ENCODE measurements at places on chromosomes 1 and 21.

GRCh38 chr1:93965256-93965655 lies 56.0 kb upstream of the GCLM start:
- DNase-seq = no peak

DNA sequence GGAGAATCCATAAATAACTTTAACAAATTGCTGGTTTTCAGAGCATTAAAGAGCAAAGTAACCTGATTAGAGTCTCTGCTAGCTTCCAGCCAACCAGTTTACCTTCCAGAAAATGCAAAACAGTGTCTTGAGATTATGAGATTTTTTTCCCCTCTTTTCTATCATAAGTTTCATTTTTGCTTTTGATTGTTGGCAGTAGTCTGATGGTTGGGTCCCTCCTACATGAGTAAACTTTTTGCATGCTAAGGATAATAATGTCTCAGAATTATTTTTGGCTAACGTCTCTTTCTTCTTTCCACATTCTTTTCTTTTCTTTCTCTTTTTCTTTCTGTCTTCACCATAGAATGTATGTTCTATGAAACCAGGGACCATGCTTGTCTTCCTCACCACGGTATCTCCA lies 6.3 kb upstream of the ADAMTS5 start:
- no peak for DNase-seq

DNA sequence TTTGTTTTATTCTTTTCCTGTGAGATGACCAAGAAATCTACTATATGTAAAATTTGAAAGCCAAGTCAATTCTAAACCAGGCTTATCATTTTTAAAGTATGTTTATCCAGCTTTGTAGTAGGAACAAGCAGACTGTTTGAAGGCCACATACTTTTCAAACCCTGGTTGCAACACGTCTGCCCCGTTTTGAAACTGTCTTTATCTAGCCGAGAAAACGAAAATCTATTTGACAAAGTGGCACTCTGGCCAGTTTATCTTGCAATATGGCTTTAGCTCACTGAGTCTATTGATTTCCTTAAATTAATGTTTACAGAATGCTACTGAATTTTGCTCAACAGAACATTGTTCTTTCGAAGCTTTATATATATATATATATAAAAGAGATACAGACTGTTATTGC lies 39.7 kb downstream of the PROX1 start:
- DNase-seq = no peak

GRCh38 chr1:177045151-177045550 lies 119.4 kb downstream of the ASTN1 start:
- DNase-seq = no peak

- DNase-seq = no peak
Observed at GRCh38 chr1:18923756-18924211, 21.4 kb upstream of the ALDH4A1 start.

- peak; percentile 87 for DNase-seq
Observed at GRCh38 chr21:45643021-45643980, at the start of gene PCBP3. PCBP3 (plus strand) TSS chr21:45643725; CDS start chr21:45850086, 206,361 bp downstream.

GRCh38 chr1:225691861-225692516 lies 39.1 kb upstream of the ENAH start:
- DNase-seq = peak; percentile 90

GRCh38 chr21:15121655-15122120 lies 56.9 kb upstream of the NRIP1 start:
- DNase-seq = peak; percentile 55

- no peak for DNase-seq
Observed at GRCh38 chr1:173418107-173418985, 58.8 kb upstream of the PRDX6 start.

DNA sequence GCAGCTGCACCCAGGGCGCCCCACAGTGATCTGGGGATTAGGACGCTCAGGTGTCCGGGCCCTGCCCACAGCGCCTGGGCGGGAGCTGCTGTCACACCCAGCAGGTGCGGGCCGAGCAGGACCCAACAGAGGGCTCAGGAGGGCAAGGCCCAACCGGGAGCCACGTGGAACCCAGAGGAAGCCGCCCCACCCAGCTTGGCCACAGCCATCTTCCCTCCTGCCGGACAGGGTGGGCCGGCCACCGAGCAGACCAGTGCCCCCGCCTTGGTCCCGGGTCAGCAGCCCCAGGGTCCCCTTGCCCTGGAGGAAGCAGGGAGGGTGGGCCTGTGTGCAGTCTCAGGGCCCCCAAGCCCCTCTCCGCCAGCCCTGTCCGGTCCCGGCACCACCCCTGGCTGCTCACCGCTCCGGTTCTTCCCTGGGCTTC lies 6.3 kb upstream of the TTLL10 start:
- no peak for DNase-seq

DNA sequence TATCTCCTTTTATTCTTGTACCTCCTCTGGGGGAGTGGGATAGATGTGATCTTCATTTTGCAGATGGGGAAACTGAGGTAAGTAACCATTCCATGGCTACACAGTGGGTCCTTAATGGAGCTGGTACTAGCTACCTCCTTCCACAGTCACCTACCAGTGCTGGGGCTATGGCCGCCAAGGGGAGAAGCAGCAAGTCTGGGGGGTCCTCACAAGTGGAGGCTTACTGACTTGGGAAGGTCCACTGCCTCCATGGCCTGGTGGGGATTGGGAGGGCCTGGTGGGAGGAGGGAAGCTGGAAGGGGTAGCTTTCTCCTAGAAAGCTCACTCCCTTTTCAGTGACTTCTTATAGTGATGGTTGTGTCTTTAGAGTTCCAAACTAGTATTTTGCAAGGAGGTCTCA lies 5.9 kb upstream of the FOXO6 start:
- DNase-seq = no peak

- peak; percentile 29 for DNase-seq
Observed at GRCh38 chr1:187477103-187477502, 648.4 kb downstream of the PLA2G4A start.

DNA sequence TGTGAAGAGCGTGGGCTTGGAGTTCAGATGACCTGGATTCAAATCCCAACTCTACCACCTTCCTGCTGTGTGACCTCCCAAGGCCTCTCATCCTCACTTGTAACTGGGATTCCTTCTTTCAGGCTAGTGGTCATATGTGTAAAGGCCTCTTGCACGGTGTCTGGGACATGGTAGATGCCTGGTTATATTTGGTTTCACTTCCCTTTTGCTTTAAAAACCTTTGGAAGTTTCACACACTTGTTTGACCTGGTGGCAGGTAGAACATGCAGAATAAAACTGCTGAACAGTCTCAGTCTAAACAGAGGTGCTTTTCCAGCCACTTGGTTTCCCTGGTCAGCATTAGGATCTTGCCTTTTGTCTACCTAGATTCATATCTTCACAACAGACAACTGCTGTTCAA lies 37.0 kb upstream of the RCAN3 start:
- no peak for DNase-seq

DNA sequence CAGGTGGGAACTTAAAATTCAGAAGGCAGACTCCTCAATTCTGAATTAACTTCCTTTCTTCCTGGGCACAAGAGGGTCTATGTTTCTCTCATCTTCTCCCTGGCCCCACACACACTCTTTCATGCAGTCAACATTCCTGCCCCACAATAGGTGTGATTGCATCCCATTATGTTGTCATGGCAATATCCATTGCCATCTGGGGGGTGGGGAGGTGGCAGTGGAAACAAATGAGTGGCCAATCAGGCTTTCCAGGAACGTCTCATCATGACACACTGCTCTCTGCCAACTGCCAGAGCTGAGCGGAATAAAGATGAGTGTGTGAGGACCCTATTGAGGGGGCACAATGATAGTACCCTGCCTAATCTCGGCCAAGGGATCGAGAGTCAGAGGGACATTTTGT lies 80.4 kb downstream of the KCND3 start:
- DNase-seq = no peak

- peak; percentile 51 for DNase-seq
Observed at GRCh38 chr21:34930971-34931370, 118.1 kb downstream of the RUNX1 start.

GRCh38 chr1:36342426-36343185 lies 19.2 kb upstream of the EVA1B start:
- peak; percentile 91 for DNase-seq

All from LHCN-M2 (cell line).